ENCODE measurements at places on chromosomes 2 and 18. TPM values are rescaled to one million over a fixed set of nuclear protein-coding genes. Genes with fewer than 3 reads are reported as not detected.

Gene CRYGB
- polyA plus RNA-seq: not detected

DNA sequence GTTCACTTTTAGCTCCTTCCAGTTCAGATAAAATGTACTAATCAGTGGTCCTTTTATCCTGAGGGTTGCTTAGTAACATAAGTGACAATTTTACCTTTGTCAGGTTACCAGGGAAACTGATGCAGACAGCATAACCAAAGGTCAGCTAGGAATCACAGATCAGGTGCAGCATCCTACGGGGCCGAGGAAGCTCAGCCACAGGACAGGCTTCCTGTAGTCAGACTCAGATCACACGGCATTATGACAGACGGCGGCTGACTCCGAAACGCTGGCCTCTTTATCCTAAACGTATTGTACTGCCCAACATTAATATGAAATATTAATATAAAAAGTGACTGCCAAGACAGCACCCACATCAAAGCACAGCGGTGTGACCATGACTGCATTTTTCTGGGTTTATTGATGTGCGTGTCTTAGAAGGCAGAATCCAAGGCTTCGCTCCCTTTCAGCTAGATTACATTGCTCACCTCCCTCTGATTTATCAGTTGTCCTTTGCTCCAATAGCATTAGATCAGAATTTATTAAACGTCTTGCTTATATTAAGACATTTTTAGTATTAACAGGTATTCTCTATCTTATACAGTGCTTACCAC, 444.5 kb downstream of the CMPK2 start:
- peak; percentile 3 for DNase-seq

Gene CPO
- 0.92 TPM for polyA plus RNA-seq

- DNase-seq: no peak
These were observed 22.3 kb upstream of the GPR17 start for GRCh38 chr2:127623388-127624319.

Gene B3GNT7
- polyA plus RNA-seq: 22.0 TPM

DNA sequence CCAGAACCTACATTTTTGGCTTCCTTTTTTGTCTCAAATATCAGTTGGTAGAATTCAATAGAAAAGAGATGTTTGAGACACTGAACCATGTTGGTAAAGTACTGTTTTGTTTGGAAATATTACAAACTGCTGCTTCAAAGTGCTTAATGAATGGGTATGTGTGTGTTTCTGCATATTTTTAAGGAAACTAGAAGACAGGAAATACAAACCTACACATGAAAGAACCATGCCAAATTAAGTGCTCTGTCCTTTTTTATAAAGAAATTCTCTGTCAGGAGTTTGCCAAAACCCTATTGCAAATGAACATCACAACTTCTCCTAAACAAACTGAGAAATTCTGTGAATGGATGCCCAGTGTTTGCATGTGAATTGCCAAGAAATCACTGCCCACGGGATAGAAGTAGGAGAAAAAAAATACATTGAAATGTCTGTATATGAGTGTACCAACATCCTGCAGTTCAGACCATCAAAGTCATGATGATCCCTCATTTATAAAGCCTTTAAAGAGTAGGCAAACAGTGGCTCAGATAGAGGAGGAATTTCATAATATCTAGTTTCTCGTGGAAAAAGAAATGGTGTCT, 69.6 kb upstream of the RND3 start:
- DNase-seq: no peak

Gene IL37
- not detected for polyA plus RNA-seq

GRCh38 chr18:13892098-13892497, 23.2 kb downstream of the MC2R start:
- DNase-seq: no peak

GRCh38 chr18:57775937-57776336, 27.2 kb downstream of the ATP8B1 start:
- DNase-seq: peak; percentile 89

GRCh38 chr2:127086990-127087790, 19.8 kb downstream of the BIN1 start:
- peak; percentile 55 for DNase-seq

DNA sequence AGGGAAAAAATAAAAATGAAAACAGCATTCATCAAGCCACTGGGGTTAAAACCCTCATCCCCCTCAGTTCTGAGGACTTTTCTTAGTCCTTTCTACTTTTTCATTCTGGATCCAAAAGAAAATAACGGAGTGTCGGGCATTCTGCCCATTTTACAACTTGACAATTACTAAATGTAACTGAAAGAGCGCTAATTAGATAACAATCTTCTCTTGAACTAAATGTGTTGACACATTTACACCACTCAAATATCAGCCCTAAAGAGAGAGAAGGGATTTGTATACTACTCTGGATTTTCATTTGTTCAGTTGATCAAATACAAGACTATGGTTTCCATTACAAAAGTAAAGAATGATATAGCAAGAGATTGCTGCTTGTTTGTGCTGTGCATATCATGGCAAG, 27.5 kb downstream of the ABCA12 start:
- DNase-seq: no peak

DNA sequence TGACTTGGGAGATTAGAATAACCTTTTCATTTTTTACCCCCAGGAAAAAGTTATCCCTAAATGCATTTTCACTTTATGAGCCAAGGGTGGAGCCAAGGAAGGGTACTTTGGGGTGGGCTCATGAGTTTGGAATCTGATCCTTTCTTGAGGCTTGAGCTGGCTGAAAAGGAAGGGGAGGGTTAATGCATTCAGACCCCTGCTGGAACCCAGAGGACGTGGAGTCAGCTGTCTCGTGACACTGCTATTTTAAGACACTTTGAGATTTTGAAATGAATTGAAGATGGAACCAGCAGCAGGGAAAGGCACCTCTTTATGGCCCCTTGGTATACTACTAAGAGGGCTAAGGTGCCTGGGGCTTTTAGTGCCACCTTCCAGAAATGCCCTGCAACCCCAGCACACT, 90.4 kb downstream of the MARCHF4 start:
- no peak for DNase-seq

- DNase-seq: peak; percentile 87
These were observed 1.8 kb downstream of the MPV17 start for GRCh38 chr2:27320958-27321543.

DNA sequence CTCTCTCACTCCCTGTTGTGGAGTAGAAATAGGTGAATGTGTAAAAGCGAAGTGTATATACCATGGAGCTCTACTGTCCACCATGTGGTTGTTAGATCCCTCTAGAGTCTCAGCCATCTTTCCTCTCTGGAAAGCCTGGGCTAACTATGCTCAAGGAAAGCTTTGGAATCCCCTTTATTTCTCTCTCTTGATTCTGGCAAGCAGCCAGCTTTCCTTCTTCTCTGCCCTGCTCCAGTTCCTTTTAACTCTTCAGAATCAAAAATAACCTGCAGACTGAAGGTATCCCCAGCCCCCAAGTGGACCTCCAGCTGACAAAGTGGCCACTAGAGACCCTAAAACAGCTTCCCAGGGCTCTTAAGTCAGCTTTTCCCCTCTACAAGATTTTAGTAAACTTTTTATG, 381.9 kb downstream of the PLCL1 start:
- no peak for DNase-seq

DNA sequence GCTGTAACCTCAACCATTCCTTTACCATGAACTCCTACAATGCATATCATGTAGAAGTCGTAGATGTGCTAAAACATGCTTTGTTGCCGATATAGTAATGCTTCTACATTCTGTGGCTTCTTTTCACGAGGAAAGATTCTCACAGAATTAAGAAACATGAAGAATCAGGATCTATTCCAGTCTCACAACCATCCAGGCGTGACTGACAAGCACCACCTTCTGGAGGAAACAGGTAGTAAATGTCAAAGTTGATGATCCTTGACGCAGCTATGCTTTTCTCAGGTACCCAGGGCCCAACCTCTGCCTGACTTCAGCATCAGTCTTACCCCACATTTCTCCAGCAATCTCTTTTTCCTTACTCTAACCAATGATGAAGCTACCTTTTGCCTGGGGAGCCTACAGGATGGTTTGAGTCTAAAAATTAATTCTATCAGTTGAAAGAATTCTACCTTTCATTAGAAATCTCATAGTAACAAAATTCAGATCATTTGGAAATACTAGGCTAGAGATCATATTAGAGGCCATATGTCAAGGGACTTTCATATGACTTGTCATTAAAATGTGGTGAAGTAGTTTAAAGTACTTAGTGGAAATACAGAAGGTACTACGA, 123.3 kb upstream of the RND3 start:
- DNase-seq: peak; percentile 74

GRCh38 chr2:216083464-216084281, 2.0 kb downstream of the TMEM169 start:
- DNase-seq: no peak

DNA sequence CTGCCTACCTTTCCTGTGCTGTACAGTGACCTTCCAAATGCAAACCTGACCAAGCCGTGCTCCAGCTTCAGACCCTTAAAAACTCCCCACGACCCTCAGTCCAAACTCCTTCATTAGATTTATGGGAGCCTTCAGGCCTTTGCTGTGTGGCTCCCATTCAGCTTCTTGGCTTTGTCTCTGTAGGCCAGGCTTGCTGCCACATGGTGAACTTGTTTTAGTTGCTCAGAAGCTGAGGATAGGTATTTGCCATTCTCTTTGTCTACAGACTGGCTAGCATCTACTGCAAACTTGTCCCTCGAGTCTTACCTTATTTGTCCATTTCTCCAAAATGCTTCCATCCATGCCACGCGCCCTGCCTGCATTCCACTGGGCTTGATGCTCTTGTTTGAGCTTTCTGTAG, 49.1 kb downstream of the SOX11 start:
- DNase-seq: no peak

Gene AOX1
- polyA plus RNA-seq: 0.45 TPM
